Activated CD8-positive, alpha-beta memory T cell treated with anti-CD3 and anti-CD28 coated beads, Interleukin-2, amount 10 ng/mL, durations not matched to agents 7 days and 5 days (primary cell): ENCODE measurements at places on chromosomes 4 and X. TPM values are rescaled to one million over a fixed set of nuclear protein-coding genes. Genes with fewer than 3 reads are reported as not detected.

Gene GJB1
- not detected for total RNA-seq

DNA sequence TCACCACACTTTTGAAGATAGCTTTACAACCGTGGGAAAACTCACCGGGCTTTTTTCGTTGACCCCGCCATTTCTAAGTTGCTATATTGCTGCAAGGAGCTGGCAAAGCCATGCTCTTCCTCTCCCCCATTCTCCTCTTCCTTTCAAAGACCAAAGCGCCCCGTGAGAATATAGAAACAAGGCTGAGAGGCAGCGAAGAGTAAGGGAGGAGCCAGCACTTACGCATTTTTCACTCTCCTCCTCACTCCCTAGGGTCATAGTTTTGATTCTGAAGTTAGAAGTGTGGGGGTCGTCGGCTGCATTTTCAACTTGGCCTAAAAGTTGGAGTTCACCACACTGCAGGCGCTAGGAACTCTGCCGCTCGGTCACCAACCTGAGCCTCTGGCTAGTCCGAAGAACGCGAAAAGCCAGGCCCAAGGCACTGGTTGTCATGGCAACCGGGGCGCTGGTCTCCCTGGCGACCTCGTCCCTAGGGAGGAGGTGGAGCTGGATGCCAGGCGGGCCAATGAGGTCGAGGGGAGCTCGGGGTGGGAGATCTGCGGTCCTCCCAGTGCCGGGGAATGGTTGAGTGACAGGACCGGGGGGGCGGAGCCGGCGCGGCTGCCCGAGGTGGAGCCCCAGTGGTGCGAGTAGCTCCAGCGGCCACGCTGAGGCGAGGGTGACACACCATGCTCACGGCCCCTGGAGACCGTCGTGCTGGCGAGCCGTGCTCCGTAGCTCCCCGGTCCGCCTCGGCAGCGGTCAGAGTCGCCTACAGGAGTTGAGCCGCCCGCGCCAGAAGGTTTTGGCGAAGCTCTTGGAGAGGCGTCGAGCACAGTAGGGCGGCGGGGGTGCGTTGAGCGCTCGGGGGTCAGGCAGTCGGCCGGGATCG, at the start of gene PTPN13:
Gene PTPN13 (plus strand): TSS at position 628 of the 871 bp plus-strand sequence. CDS start 40,942 bp downstream, outside the sequence.
- peak; percentile 55 for DNase-seq

DNA sequence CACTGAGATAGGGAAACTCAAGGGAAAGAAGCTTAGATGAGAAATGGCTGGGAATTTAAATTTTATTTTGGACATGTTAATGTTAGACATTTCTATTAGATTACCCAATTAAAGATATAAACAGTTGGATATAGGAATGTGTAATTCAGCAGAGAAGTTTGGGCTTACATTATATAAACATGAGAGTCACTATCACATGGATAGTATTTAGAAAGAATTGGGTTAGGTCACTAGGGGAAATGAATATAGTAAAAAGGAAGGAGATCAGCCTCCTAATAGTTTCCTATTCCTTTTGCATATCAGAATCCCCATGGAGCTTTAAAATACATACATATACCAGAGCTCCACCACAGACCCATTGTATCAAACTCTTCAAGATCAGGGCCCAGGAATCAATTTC, 19.6 kb upstream of the CXCL5 start:
- DNase-seq, result no peak

- DNase-seq, result no peak
These were observed 77.7 kb upstream of the DCAF8L1 start for GRCh38 chrX:28058901-28059300.
